ENCODE measurements at places on chromosomes 4 and X.

- DNase-seq: no peak
These were observed 103.0 kb downstream of the SYNPO2 start for GRCh38 chr4:118991686-118992085.

DNA sequence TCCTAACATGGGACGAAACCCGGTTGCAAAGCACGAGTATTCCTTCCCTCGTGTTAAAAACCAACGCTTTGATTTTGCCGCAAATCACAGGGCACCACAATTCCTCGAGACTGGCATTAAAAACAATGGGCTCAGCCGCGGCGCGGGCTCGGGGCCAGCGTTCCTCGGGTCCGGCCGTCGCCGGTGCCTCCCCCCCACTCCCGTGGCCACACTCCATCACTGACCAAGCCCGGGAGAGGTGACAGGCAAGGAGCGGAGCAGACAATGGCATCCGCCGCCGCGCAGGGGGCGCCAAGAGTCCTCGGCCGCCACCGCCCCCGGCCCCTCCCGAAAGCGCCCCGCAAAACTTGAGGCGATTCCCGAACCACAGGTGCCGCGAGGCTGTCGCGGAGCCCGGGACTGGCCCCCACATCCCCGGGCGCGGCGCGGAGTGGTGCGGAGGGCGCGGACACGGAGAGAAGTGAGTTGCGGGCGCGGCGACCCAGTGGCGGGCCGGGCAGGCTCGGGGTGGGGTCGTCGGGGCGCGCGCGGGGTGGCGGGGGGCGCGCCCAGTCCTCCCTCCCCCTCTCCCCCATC, 445 bp downstream of the AP1S2 start:
- DNase-seq: no peak

- DNase-seq: no peak
These were observed 390.3 kb downstream of the FAM47A start for GRCh38 chrX:33741807-33742206.

GRCh38 chr4:105306820-105307219, 160.1 kb downstream of the TET2 start:
- no peak for DNase-seq

DNA sequence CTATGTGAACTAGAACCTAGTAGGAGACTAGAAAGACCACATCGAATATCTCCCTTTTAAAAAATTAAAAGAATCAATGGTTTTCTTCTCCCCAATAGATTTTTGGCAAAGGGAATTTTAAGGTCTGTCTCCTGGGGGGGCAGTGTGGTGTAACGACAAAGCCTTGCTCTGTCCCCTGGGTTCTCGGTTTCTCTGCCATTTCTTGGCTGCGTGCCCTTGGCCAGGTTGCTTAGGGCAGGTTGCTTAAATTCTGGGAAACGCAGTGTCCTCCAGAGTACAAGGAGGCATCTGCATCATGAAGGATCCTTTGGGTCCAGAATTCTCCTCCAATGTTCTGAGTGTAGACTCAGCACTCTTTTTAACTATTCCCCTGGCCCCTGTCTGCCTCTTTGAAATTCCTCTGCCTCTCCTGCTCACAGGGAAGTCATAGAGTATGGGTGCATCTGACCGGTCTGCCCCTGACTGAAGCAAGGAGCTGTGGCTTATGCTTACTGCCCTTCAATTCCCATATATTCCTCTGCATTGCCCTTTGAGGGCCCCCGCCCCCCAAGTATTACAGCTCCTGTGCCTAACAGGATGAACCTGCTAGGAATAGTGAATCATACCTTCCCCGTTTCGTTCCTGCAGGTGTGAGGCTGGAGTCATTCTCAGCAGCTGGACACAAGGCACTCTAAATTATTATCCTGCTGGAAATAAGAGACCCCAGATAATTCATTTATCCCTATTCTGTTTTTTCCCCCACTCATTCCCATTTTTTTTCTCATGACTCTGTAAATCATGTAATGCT, 2.2 kb downstream of the KIT start:
- DNase-seq: no peak

Measured in right renal cortex interstitium (tissue), 3 donors.